A549 treated with GW870086 at 1 μM for 4 hours (cell line): ENCODE measurements at places on chromosomes 6 and 20. TPM values are rescaled to one million over a fixed set of nuclear protein-coding genes. Genes with fewer than 3 reads are reported as not detected.

The MUC21 gene
- total RNA-seq: not detected in 5 replicates

The ZC2HC1B gene
- not detected in 5 replicates for total RNA-seq

The VTA1 gene
- 41.0 to 44.7 TPM (median 41.6 TPM) in 5 replicates for total RNA-seq

The HCRTR2 gene
- total RNA-seq: not detected in 5 replicates

The DLL1 gene
- total RNA-seq: 0.21 to 0.45 TPM (median 0.28 TPM) in 5 replicates

The BANF2 gene
- total RNA-seq: not detected in 5 replicates

The SIRPB2 gene
- 0.09 TPM in 1 of 5 replicates, not detected in the others for total RNA-seq

The KIAA1586 gene
- total RNA-seq: 3.8 to 6.4 TPM (median 6.1 TPM) in 5 replicates

The CST5 gene
- total RNA-seq: not detected in 5 replicates

The CEP85L gene
- total RNA-seq: 1.2 to 2.6 TPM (median 1.5 TPM) in 5 replicates

The CST2 gene
- total RNA-seq: 0.19 to 0.43 TPM (median 0.27 TPM) in 4 of 5 replicates, not detected in the other

The THEMIS gene
- total RNA-seq: not detected in 5 replicates

The DPPA5 gene
- not detected in 5 replicates for total RNA-seq

The GSTA2 gene
- total RNA-seq: not detected in 5 replicates
